ENCODE measurements at places on chromosomes 7 and 10. TPM values are rescaled to one million over a fixed set of nuclear protein-coding genes. Genes with fewer than 3 reads are reported as not detected.

DNA sequence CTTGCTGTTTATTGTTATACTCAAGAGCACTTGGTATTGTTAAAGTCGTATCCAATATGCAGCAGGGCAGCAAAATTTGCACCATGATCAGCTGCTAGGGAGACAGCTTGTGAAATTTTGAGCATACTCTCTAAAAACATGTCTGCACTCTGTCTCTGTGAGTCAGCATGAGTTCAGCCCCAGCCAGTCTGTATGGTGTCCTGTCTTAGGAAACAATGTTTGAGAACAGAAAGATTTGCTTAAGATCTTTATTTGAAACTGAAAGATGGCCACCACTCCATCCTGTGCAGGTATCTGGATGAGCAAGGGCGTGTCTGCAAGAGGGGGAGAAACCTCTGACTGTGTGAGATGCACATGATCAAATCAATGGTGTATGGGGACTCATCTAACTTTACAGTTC lies 97.1 kb downstream of the GNAI1 start:
- no peak overlapping the region for H3K27ac ChIP-seq
- DNase-seq = no peak
- H3K27me3 ChIP-seq = no peaks in the 10 kb centered on the region
- no peak overlapping the region for H3K4me3 ChIP-seq
- no peaks in the 10 kb centered on the region for H3K4me1 ChIP-seq

Gene PLA2G12B
- not detected for total RNA-seq

DNA sequence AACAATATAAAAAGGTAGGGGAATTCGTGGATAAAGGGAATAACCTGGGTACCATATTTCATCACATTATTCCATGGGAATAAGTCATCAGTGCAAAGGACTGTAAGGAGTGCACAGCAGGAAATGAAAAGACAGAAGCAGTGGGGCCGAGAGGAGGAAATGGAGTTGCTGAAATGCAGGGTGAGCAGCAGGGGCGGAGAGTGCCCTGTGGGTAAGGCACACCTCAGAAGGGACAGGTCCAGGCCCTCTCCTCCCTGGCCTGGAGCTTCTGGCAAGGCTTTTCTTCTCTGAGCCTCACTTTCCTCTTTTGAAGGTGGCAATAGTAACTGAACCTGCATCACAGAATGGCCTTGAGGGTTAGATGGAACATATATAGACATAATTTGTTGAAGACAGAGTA lies 26.2 kb downstream of the IKZF1 start:
- no peaks in the 10 kb centered on the region for H3K27me3 ChIP-seq
- DNase-seq = no peak
- no peaks in the 10 kb centered on the region for H3K36me3 ChIP-seq
- no peak overlapping the region for H3K27ac ChIP-seq
- no peak overlapping the region for H3K4me3 ChIP-seq
- no peaks in the 10 kb centered on the region for H3K4me1 ChIP-seq

GRCh38 chr10:79944428-79945395 lies 4.2 kb downstream of the SFTPD start:
- no peak overlapping the region for H3K27ac ChIP-seq
- H3K4me1 ChIP-seq = no peaks in the 10 kb centered on the region
- no peaks in the 10 kb centered on the region for H3K27me3 ChIP-seq
- H3K36me3 ChIP-seq = no peaks in the 10 kb centered on the region
- H3K4me3 ChIP-seq = no peak overlapping the region

- H3K4me3 ChIP-seq = no peak overlapping the region
- DNase-seq = no peak
- H3K27me3 ChIP-seq = no peaks in the 10 kb centered on the region
These were observed 30.8 kb downstream of the MINDY3 start for GRCh38 chr10:15829495-15829894.

Gene NKX6-2
- not detected for total RNA-seq

Gene STAMBPL1
- 5.5 TPM for total RNA-seq

Gene OR13A1
- total RNA-seq = not detected
